ENCODE measurements at places on chromosomes 3 and 15.

DNA sequence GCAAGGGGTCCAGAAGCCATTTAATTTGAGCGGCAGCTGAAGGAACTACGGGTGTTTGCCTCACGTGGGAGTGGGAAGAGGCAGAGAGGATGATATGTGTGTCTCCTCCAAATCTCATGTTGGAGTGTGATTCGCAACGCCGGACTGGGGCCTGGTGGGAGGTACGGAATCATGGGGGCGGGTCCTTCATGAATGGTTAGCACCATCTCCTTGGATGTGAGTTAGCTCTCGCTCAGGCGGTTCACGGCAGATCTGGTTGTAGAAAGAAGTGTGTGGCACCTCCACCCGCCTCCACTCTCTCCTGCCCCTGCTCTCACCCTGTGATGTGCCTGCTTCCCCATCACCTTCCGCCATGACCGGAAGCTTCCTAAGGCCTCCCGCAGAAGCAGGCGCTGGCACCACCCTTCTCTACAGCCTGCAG lies 25.4 kb downstream of the XXYLT1 start:
- no peak for DNase-seq

- no peak for DNase-seq
These were observed 688.7 kb downstream of the MECOM start for GRCh38 chr3:168974617-168975403.

GRCh38 chr3:134768116-134768515 lies 26.9 kb upstream of the EPHB1 start:
- no peak for DNase-seq

- DNase-seq = no peak
These were observed 109.4 kb downstream of the ATG7 start for GRCh38 chr3:11381563-11381962.

DNA sequence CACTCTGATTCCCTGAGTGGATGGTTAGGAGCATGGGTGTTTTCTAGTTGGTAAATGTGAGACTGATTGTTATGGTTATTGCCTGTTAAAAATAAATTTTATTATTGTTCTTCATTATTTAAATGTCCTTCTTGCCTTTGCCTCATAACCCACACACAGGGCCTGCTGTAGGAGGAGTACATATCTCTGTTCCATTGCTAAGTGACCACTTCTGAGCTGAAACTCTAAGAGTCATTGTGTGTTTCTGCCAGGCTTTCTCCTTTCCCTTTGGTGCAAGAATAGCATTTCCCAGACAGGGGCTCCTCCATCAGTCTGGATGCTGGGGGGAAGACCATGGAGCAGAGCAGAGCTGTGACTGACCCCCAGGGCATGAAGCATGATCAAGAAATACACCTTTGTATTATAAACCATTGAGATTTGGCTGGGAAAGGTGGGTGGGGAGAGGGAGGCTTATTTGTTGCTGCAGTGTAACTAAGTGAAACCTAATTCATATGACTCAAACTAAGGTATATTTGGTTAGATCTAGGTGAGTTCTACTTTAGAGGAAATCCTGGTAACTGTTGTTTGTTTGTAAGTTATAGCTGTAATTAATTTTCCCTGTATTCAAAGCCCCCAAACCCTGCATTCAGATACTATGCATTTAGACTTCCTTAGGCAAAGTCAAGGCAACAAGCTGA lies 137.4 kb downstream of the TGFBR2 start:
- no peak for DNase-seq

DNA sequence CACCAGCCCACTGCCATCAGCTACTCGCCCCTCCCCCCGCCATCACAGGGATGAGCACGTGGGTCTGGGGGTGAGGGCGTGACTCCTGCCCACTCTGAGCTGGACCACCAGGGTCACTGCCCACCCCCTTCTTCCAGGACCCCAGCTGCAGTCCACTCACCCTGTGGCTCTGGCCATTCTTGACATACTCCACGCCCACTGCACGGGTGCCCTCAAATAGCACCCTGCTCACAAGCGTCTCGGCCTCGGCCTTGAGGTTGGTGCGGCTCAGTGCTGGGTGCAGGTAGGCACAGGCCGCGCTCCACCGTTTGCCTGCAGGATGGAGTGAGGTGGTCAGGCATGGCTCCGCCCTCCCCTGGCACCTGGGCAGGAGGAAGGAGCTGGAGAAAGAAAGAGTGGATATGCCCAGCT lies 23.9 kb downstream of the CHDH start:
- DNase-seq = no peak

- DNase-seq = no peak
These were observed 62.1 kb upstream of the XCR1 start for GRCh38 chr3:46089237-46090011.

GRCh38 chr3:5022187-5022965 lies 43.1 kb downstream of the BHLHE40 start:
- no peak for DNase-seq

- DNase-seq = no peak
These were observed 247.3 kb upstream of the CHRM5 start for GRCh38 chr15:33720952-33721351.

GRCh38 chr15:30997270-30997669 lies 5.8 kb upstream of the MTMR10 start:
- DNase-seq = no peak

GRCh38 chr15:67224889-67225288 lies 29.6 kb downstream of the AAGAB start:
- no peak for DNase-seq

- no peak for DNase-seq
These were observed 38.5 kb downstream of the C3orf62 start for GRCh38 chr3:49238274-49239127.

DNA sequence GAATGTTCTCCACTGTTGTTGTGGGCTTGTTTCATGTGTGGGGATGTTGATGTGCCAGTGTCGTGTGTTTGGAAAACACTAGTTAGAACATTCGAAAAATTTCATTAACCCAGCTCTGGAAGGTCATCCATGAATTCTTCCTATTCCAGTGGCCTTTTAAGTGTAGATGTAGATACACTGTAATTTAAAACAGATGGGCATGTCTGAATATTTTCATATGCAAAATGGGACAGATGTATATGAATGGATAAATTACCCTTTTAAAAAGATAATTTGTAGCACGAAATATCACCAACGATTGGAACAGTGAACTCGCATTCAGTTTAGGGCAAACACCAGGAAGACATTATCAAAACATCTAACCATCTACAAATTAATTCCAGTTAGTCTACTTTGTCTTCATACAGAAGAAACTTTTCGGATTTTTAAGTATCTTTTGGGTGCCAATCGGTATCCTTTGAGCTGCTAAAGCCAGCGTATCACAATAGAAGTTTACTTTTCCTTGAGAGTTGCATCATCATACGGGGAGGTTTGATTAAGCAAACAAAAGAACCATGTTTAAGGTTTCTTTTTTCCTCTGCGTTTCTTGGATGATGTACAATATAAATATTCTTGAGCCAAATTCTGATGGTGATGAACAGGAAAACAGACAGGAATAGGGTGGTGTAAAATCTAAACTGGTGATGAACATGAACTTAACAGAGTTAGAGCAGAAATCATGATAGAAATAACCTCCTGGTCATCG lies 528.1 kb downstream of the FOXP1 start:
- no peak for DNase-seq

DNA sequence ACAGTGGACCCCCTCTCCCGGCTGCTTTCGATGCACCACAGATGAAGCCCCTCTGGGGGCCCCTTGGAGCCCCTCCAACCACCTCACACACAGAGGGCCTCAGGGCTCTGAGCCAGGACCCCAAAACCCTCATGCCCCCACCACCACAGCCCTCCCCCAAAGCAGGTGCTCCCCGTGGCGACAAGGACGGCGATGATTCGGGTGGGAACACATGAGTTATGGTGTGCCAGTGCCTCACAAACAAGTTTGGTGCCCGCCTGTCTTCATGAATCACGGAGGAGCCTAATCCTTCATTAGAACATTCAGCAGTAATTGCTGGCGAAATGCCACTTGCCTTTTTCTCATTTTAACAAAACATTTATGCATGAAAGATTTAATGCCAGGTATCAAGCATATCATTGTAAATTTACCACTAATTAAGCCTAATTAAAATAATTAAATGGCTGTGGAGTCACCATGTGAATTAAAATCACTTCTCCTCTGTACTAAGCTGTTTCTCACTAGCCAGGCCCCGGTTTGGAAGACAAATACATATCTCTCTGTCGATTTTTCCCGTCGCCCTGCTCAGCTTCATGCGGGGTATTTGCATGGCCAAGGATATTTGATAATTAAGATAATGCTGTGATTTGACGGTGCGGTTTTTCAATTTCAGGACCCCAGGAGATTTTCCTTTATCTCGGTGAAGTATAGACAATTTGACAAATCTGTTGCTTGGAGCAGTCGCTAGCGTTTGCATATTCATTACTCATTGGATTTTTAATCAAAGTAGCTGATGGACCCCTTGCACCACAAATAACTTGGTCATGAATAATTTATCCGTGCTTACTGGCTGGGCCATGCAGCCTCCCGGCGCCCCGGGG lies 157.0 kb downstream of the TLE3 start:
- DNase-seq = no peak

- no peak for DNase-seq
These were observed 34.1 kb downstream of the ATP13A5 start for GRCh38 chr3:193344486-193344885.

DNA sequence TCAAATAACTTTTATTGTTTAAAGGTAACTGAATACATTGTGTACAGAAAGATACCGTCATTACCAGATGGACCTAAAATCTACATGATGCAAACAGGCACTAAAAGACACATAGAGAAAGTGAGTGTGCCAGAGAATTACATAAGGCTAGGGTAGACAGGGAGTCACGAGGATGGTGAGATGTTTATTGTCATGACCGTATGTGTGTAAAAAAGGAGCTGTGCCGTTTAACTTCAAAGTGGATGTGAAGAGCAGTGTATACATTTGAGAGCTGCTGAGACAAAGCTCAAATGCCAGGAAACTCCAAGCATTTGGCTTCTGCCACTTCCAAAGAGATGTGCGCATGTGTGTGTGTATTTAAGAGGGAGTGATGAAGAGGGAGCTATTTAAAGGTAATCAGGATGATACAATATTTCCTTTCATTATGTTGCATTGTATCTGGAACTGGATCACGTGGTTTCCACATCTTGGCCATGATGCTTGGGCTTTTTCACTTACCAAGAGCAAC lies 51.4 kb upstream of the IGF1R start:
- DNase-seq = no peak

DNA sequence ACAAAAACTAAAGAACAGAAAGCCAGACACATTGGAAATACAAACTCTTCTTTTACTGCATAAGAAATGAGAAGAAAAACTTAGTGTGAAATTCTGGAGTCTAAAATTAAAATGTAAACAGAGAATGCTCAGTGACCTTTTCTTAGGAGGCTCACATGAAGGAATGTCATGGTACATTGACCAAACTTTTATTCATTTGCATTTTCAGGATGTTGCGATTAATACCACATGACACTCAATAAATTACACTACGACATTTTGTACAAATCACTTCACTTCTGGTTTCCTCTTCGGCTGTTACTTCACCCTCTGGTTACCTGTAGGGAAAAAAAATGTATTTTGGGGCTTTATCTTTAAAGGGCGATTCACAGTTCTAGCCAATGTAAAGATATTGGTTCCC lies 56.4 kb upstream of the ACTC1 start:
- DNase-seq = no peak

DNA sequence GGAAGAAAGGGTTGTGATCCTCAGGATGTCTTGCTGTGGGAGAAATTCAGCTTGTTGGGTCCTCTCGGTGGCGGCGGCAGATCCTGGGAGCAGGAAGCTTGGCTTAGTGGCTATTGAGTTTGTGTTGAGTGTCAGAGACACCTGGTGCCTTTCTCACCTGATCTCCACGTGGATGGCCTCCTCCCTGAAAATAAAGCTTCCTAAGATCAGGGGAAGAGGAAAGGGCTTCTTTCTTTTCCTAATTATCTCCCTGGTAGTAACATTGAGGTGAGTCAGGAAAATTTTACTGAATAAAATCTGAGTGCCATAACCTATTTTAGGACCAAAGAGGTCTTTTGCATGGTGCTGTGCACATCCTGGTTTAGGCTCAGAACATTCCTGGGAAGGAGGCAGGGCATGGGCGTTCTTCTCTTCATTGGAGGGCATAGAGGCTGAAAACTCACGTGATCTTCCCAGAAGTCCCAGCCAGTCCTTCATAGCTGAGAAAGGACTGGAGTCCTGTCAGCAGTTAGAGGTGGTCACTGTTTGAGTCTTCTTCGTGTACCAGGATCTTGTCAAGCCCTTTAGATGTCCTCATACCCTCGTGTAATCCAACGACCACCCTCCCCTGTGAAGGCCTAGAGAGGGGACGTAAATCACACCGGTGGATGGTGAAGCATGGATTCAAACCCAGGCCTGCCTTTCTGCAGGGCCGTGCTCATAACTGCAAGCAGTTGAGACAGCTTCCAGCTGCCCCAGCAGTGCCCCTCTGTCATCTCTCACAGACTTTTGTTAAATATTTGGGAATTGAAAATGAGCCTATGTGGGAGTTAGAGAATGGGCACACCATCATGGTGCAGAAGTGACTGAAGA lies 1.1 kb downstream of the CMTM8 start:
- no peak for DNase-seq

DNA sequence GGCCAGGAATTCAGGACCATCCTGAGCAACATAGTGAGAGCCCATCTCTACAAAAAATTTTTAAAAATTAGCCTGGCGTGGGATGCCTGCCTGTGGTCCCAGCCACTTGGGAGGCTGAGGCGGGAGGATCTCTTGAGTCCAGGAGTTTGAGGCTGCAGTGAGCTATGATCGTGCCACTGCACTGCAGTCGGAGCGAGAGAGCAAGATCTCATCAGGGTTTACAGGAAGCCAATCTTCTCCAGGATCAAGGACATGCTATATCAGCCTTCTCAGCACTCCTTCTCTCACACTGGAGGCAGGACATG lies 451 bp upstream of the STOML1 start:
- DNase-seq = no peak

- no peak for DNase-seq
These were observed 36.9 kb downstream of the NCK1 start for GRCh38 chr3:136898954-136899353.

- DNase-seq = no peak
These were observed 113.4 kb downstream of the SLC49A4 start for GRCh38 chr3:122908251-122908650.

DNA sequence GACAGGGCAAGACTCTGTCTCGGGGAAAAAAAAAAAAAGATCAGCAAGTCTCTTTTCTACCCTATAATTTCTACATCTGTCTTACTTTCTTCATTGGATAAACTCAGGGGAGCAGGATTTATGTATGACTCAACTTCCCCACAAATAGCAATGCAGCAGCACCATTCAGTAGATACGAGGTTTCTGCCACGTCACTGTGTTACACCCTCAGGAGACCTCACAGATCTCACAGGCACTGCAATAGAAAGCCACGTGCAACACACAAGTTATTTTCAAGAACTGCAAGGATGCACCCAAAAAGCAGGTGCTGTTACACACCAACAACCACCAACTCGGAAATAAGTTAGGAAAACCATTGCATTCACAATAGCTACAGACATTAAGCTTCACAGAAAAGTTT lies 30.2 kb downstream of the TSPAN3 start:
- no peak for DNase-seq

- no peak for DNase-seq
These were observed 11.7 kb upstream of the ADAMTS17 start for GRCh38 chr15:100353449-100353848.

GRCh38 chr3:125179143-125179883 lies 33.2 kb downstream of the SLC12A8 start:
- DNase-seq = no peak

GRCh38 chr15:95622843-95623242 lies 707.7 kb upstream of the NR2F2 start:
- DNase-seq = no peak

GRCh38 chr15:69032031-69032430 lies 17.5 kb downstream of the NOX5 start:
- no peak for DNase-seq

- DNase-seq = no peak
These were observed at the start of gene XYLB for GRCh38 chr3:38346587-38347410. Gene XYLB (plus strand): TSS chr3:38346785. CDS start chr3:38346869, 84 bp downstream.

GRCh38 chr15:60912984-60913697 lies 316.0 kb downstream of the RORA start:
- no peak for DNase-seq
